ENCODE measurements at places on chromosomes 16 and 17. TPM values are rescaled to one million over a fixed set of nuclear protein-coding genes. Genes with fewer than 3 reads are reported as not detected.

GRCh38 chr16:78817200-78817739 is 717.8 kb downstream of the WWOX start:
- no peak for DNase-seq

- no peak for DNase-seq
These were observed 516 bp downstream of the ABR start for GRCh38 chr17:1179112-1179817.

DNA sequence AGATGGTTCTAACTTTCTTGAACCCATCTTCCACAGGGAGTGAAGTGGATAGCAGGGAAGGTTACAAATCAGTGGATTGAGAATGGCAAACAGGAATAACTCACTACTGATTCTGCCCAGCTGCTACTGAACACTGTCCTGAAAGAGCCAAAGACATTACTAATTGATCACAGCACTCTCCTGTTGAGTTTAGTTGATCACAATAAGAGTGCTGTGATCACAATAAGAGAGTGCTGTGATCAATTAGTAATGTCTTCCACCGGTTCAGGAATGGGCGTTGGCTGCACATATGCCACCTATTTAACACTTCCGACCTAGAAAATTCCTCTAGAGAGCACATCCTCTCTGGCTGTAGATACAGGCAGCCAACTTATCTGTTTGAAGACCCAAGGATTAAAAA is 11.4 kb downstream of the CFAP97D1 start:
- no peak for DNase-seq

Gene MT1M
- not detected for total RNA-seq

Measured in activated T-helper 1 cell treated with anti-CD3 and anti-CD28 coated beads, Interleukin-12 subunit alpha, Interleukin-12 subunit beta, Interleukin-2, Interleukin-4 antibody, amounts not matched to agents 30 ng/mL and 10 ng/mL and 1 ng/mL, durations not matched to agents 14 hours and 24 hours and 36 hours (primary cell).